ENCODE measurements at places on chromosomes 3 and 15.

GRCh38 chr3:104610730-104611652 lies 755.7 kb upstream of the ALCAM start:
- DNase-seq: no peak

DNA sequence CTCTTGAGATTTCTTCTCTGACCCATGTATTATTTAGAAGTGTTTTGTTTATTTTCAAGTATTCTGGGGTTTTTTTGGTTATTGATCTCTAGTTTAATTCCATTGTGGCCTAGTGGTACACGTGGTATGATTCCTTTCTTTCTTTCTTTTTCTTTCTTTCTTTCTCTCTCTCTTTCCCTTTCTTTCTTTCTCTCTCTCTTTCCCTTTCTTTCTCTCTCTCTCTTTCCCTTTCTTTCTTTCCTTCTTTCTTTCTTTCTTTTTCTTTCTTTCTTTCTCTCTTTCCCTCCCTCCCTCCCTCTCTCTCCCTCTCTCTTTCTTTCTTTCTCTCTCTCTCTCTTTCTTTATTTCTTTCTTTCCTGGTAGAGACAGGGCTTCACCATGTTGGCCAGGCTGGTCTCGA lies 85.7 kb upstream of the UBE2E1 start:
- no peak for DNase-seq

- no peak for DNase-seq
Measured at GRCh38 chr3:123722456-123722855, 137.6 kb upstream of the HACD2 start.

DNA sequence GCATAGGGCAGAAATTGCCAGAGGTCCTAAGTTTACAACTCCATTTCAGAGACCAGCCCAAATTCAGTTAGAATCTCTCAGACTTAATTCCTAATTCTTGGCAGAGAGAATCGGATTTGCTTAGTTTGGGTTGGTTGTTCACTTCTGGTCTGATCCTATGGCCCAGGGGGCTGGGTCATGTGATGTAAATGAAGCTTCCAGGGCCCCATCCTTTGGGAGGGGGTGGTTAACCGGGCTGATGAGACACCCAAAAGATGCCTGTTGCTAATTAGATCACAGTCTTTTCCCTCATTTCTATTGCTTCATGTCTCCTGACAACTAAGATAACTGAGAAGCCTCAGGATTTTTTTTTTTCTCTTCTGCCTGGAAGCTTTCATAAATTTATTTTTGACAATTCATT lies 11.1 kb upstream of the ZNF620 start:
- DNase-seq: no peak

- no peak for DNase-seq
Measured at GRCh38 chr3:186828340-186828739, 14.2 kb upstream of the ADIPOQ start.

- DNase-seq: no peak
Measured at GRCh38 chr15:50813865-50814264, 48.4 kb upstream of the SPPL2A start.

GRCh38 chr15:55528812-55529211 lies 20.8 kb upstream of the DNAAF4 start:
- DNase-seq: no peak

GRCh38 chr15:46174122-46174521 lies 539.3 kb downstream of the SQOR start:
- no peak for DNase-seq

DNA sequence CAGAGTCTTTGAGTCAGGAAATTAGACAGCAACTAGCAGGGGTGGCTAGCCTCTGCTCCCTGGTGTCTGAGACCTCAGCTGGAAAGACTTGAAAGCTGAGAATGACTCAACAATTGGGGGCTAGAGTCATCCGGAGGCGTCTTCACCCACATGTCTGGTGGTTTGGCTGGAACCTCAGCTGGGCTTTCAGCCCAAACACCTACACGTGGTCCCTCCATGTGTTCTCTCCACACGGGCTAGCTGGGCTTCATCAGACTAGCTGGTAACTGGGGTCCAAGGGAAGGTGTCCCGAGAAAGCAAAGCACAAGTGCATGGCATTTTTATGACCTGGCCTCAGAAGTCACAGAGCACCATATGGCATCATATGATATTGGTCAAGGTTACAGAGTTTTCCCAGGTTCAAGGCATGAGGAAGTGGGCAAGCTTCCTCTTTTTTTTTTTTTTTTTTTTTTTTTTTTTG lies 19.9 kb upstream of the ABHD2 start:
- peak; percentile 22 for DNase-seq

DNA sequence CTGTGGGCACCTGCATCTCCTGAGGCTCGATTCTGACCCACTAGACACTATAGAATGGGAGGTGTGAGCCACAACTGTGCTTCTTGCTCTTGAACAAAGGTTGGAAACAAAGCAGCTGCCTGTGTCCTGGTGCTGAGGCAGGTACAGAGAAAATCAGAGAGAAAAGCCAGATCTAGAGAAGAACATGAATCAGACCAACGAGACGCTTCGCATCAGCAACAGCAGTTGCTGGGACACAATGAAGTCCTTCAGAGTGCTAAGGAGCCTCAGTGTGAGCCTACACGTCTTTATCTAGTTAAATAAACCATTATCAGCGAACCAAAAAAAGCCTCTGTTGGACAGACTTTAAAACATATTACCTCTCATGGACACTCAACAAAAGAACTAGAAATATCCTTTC lies 86.3 kb upstream of the MEX3B start:
- DNase-seq: no peak

DNA sequence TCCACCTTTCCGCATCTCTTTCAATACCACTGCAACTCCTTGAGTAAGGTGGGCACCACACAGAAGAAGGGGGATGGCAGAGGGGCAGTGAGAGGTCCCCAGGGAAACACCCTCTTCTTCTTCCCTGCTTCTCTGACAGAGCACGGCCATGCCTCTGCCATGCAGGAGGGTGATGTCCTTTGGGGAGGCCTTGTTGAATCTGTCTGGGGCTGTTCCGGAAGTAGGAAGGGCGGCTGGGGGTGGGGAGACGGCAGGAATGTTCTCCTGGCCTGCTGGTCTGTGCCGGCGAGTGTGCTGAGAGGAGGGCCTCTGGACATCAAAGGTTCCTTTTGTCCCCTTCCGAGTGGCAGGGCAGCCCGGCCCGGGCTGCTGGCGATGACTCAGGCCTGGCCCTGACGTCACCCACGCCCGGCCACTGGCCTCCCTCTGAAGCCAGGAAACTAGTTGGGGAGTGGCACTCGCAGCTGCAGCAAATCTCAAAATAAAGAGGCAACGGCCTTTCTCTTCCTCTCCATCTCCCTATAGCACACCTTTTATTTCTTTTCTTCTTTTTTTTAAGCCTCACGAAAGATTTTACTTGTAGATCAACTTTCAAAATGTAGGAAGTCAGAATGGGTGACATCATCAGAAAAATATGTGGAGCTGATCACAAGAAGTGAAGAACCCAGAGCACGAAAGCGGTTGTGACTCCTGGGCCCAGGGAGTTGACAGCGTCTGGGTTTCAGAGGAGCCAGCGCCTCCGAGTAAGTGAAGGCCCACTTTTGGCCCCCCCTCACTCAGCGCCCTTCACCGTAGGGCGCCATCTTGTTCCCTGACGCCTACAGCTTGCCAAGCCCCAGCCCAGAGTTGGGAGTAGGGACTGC lies at the start of gene ZBTB38:
Gene ZBTB38, plus strand, starts transcription at position 443 of the 863 bp plus-strand sequence. CDS start 73,885 bp downstream, outside the sequence.
- no peak for DNase-seq

DNA sequence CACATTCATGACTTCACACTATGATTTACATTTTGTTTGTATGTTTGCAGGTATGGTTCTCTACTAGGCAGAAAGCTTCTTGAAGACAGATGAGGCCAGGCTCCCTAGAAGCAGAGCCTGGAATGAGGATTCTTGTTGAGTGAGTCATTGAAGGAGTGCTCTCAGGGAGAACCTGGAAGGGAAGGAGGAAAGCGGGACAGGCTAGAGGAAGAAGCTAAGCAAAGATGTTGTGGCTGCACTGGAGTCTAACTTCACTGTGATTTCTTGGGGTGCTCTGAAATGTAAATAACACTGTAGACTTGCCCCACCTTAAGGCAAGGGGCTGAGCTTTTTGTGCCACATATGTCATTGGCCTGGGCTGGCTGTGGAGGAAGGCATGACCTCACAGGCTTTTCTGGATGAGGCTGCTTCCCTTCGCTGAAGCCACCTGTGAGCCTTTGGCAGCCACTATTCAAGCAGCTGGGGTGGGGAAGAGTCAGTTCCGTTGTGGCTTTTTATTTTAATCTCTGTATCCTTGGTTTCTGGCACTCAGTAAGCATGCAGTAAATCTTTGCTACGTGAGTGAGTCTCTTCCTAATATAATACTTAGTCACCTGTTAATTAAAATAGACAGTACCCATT lies 307.3 kb downstream of the SV2B start:
- DNase-seq: no peak

DNA sequence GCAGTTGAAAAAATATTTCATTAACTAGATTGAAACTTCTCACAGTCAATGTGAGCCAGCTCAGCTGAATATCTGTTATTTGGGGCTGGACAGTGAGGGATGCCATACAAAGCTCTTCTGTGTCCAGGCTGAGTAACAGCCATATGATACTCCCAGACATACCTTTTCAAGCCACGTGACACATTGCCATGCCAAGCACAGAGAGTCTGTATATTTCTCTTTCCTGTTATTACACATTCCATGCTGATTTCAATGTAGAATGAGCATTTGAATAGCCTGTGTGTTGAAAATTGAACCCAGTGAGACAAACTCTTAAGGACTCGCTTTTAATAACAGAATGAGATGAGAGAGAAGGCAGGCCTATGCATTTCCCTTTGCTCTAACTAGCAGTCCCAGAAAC lies 334.7 kb upstream of the RASGRP1 start:
- no peak for DNase-seq

DNA sequence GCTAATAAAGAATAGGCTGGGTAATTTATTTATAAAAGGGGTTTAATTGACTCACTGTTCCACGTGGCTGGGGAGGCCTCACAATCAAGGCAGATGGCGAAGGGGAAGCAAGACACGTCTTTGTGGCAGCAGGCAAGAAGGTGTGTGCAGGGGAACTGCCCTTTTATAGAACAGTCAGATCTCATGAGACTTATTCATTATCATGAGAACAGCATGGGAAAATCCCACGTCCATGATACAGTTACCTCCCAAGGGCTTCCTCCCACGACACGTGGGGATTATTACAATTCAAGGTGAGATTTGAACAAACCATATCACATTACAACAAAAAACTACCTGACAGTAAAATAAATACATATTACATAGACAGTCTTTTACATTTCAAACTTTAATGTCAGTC lies 414.9 kb downstream of the NAALADL2 start:
- DNase-seq: no peak

DNA sequence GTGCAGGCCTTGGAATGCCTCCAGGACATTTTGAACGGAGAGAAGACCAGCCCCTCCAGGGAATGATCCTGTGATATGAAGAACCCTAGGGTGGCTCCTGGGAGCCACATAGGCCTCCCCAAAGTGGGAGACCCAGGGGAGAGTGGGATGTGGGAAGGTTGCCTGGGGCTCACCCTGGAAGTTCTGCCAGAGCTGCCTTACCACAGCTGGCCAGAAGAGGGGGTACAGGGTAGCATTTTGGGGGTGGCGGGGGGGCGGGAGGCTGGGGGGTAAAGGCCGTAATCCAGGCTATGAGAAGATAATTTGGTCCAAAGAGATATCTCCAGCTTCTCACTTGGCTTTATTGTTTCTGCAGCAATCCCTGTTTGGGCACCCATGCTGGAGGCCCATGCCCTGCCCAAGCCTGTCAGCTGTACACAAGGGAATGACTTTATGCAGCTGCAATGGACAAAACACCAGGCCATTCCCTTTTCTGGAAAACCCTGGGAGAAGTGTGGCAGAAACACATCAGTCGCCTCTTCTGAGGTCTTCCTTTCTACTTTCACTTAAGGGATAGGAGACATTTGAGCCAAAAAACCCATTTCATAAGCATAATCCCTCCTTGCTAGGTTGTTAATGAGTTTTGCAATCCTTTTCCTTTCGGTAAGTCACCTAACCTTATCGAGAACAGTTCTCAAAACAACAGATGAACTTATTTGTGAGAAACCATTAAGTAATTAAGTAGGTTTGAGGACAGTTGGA lies 11.0 kb upstream of the MUSTN1 start:
- DNase-seq: no peak

- no peak for DNase-seq
Measured at GRCh38 chr3:113223475-113224281, 12.3 kb downstream of the BOC start.

- no peak for DNase-seq
Measured at GRCh38 chr3:53473422-53473821, 21.0 kb upstream of the CACNA1D start.

DNA sequence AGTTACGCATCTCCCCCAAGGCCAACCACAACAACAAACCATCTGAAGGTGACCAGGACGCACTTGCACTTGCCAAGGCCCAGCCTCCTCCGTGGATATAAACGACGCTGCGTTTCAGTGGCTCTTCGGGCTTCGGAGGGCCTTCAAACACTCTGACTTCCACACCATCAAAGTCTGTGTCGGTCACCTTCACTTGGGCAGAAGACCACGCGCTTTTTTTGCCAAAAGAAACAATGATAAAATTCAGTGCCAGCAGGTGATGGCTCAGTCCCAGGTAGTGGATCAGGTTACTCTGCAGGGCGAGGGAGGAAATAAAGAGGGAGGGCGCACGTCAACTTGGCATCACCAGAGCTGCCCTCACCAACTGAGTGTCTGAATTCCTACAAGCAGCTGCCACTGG lies 63.0 kb downstream of the NCEH1 start:
- DNase-seq: no peak

DNA sequence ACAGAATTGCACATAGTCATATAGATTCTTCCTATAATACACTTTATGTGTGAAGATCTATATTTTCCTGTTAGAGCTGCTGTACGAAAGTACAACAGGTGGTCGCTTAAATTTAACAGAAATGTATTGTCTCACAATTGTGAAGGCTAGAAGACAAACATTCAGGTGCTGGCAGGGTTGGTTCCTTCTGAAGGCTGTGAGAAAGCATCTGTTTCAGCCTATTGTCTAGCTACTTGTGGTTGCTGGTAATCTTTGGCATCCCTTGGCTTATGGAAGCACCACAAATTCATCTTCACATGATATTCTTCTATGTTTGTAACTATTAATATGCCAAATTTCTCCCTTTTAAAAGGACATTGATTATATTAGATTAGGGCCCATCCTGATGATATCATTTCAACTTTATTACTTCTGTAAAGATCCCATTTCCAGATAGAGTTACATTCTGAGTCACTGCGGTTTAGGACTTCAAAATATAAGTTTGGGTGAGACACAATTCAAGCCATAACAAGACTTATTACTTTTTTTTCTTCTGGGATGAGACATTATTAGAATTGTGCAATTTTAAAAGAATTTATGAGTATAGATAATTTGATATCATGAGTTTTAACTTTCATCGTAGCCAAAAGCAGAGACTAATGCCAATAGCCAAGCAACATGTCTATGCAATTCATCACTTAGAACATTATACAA lies 248.1 kb upstream of the BCHE start:
- DNase-seq: no peak

GRCh38 chr3:9026320-9027045 lies 63.2 kb upstream of the RAD18 start:
- no peak for DNase-seq
